ENCODE measurements at places on chromosomes 13 and 19. TPM values are rescaled to one million over a fixed set of nuclear protein-coding genes. Genes with fewer than 3 reads are reported as not detected.

CKM gene
- total RNA-seq: not detected

ICAM4 gene
- not detected for total RNA-seq

DNA sequence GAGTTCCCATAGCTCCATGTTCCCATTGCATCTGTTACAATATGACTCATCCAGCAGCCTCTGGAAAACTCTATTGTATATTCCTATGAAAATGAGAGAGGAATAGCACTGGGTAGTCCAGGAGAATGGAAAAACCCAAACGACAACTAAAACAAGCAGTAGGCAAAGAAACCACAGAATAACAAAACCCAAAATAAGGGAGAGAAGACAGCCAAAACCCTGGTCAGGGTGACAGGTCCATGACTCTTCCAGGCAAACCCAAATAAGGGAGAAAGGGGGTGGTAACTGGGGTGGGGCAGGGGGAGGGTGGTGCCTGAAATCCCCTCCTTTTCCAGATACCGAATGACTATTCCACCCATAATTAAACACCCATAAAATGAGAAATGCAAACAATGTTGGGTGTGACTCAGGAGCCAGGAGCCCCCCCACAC lies 4.0 kb upstream of the ZNF8 start:
- DNase-seq: no peak

DNA sequence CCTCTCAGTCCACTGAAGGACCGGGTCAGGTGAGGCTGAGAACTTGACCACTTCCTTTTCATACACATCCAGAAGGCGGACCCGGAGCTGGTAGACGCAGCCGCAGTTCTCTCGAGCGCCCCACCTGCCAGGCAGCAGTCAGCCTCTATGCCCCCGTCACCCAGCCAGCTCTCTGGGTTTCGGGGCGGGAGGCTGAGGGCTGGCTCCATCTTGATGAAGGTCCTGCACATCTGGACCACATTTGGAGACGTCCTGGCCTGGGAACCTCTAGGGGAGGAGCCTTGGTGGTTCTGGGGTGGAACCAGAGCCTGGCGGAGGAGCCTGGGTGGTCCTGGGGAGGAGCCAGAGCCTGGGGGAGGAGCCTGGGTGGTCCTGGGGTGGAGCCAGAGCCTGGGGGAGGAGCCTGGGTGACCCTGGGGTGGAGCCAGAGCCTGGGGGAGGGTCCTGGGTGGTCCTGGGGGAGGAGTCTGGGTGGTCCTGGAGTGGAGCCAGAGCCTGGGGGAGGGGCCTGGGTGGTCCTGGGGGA lies 14.3 kb downstream of the MRPS12 start:
- no peak for DNase-seq

- no peak for DNase-seq
Measured at GRCh38 chr13:98420554-98421175, 156.2 kb downstream of the STK24 start.

DNA sequence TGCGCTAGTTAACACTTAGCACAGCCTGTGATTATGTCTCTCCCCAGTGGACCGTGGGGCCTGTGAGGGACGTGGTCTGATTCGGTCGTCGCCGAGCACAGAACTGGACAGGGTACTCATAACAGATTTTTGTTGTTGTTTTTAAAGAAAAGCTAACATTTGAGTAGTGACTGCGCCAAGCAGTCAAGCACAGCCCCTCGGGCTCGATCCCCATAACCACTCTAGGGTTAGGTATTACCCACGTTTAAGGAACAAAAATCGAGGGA lies 805 bp upstream of the PTOV1 start:
- DNase-seq: no peak

DNA sequence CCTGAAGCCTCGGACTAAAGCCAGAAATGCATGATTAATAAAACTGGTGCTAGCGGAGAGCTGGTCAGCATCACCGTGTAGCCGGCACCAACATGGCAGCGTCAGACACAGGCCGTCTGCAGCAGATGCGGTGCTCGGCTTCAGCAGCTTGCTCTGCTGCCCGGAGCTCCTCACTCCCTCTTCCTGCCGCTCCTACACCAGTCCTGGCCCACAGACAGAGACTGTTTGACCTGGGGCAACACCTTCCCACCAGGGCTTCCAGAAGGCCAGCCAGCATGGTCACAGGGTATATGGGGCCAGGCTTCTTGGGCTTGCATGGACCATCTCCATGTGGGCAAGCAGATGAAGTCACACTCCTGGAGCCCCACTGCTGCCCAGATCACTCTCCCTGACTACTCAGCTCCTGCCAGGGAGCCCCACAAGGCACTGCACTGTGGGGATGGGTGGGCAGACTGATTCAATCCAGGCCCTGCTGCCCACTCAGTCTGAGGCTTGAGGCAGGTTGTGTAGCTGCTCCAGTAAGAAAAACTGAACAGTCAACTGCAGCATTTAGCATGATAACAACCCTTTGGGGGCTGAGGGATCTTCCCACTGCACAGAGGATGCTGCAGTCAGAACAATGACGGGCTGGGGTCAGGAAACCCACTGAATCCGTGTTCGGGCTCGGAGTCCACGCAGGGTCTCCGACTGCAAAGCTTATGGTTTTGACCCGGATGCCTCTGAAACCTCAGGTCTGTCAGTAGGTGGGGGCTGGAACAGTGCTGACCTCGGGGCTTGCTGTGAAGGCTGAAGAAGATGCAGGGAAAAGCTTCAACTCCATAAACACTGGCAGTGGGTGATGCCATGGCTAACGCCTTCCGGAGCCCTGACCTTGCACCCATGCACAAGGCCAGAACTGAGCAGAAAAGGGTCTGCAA lies 45.6 kb downstream of the CEBPG start:
- DNase-seq: no peak

GRCh38 chr19:29323440-29324290 lies 110.7 kb upstream of the UQCRFS1 start:
- DNase-seq: no peak

GRCh38 chr19:44702551-44703176 lies 3.7 kb downstream of the CEACAM16 start:
- no peak for DNase-seq

GRCh38 chr13:66829803-66830202 lies 400.3 kb downstream of the PCDH9 start:
- no peak for DNase-seq

- no peak for DNase-seq
Measured at GRCh38 chr13:55091172-55091571, 2049.5 kb upstream of the PRR20A start.

All from transverse colon (tissue), 4 donors.